ENCODE measurements at places on chromosomes 11 and 22.
A peak's percentile ranks its signal among the peaks of the same experiment; 100 is the strongest.

DNA sequence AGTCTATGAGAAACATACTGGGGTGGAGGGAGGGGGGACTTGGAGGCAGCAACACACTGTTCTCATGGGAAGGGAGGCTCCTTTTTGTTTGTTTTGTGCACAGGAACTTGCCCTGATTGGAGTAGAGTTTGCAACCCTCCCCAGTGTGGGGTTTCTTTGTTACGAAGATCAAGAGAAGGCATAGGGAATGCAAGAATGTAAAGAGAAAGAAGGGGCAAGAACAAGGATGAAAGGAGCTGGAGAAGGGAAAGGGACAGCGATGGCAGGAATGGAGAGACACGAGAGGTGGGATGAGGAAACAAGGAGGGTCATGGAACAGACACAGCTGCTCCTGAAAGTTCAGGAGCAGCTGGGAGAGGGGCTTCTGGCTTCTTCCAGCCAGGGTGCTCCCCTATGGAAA is 611.7 kb downstream of the NTM start:
- DNase-seq, result no peak

DNA sequence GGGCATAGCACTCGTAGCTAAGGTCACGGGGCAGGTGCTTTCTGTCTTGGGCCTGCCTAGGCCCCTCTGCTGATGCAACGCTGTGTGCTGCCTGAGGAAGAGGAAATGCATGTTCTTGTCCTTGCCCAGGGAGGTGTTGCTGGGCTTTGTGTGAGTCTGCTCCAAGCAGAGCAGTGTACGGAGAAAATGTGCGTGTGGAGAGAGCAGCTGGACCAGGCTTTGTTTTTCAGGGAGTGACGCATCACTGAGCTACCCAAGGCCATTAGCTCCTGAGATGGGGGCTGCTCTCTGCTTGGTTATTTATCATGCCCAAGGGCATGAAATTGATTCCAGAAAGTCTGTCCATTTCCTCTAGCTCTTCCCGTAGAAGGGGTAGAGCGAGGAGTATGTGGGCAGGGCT is 82.9 kb upstream of the THY1 start:
- DNase-seq, result peak; percentile 40

- DNase-seq, result peak; percentile 33
Observed at GRCh38 chr11:122398167-122398566, 257.4 kb upstream of the UBASH3B start.

DNA sequence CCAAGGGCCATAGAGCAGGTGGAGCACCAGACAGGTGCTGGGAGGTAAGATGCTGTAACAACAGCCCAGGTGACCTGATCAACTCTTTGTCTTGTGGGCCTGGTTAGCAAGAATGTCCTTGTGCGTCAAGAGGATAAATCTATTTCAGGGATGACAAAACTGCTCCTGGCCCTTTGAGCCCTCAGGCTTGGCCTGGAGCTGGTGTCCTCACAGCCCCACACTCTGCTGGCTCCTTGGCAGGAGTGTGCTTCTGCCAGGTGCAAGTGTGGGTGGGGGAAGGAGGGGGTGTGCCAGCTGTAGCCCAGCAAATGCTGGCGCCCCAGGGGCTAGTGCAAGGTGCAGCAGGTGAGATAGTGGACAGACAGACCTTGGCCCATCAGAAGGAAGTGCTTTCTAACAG is 19.5 kb downstream of the AMPD3 start:
- DNase-seq, result no peak

- no peak for DNase-seq
Observed at GRCh38 chr11:86812322-86812670, 12.0 kb downstream of the PRSS23 start.

DNA sequence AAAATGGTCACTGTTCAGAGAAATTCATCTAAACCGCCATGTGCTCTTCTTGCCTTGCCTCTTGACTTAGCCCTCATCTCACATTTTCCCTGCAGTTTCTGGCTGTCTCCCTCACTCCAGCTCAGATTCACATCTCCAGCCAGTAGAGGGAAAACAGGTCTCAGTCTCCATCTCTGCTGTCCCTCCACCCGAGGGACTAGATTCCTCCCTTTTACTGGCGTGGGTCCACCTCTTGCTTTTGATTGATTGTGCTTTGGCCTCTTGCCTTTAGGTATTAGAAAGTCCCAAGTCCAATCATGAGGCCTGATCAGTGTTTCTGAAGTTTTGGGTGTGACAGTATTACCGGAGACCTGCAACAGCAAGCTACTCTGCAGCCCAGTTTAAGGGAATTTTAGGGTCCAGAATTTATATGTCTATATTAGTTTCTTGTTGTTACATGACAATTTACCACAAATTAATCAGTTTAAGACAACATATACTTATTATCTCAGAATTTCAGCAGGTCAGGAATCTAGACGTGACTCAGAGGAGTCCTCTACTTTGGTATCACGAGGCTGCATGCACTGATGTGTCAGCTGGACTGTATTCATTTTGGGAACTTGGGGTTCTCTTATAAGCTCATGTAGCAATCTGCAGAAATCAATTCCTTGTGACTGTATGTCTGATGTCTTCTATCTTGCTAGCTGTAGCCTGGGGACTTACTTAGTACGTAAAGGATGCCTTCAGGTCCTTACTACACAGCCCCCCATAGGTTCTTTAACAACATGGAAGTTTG is 805.2 kb upstream of the CCDC90B start:
- no peak for DNase-seq

DNA sequence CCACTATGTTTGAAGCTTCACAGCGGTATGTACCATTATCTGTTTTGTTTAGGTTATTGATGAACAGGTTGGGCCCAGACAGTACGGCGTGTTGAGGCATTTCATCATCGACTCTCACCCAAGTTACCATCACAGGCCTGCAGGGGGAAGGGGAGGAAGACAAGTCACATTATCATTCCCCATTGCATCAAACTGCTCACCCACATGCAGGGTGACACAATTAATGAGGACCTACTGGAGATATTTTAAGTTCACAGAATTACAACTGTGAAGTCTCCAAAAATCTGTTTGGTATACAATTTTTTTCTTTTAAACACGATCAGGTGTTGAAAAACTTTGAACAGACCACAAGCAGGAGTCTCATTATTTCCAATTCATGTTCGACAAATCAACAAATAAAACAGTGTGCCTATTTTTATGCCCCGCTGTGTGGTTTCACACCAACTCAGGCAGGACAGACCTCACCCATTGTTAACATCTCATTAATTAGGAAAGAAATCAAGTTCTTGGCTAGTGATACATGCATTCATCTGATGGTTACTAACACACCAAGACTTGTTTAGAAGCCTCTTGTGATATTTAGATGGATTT is 289.5 kb downstream of the CADM1 start:
- DNase-seq, result no peak

DNA sequence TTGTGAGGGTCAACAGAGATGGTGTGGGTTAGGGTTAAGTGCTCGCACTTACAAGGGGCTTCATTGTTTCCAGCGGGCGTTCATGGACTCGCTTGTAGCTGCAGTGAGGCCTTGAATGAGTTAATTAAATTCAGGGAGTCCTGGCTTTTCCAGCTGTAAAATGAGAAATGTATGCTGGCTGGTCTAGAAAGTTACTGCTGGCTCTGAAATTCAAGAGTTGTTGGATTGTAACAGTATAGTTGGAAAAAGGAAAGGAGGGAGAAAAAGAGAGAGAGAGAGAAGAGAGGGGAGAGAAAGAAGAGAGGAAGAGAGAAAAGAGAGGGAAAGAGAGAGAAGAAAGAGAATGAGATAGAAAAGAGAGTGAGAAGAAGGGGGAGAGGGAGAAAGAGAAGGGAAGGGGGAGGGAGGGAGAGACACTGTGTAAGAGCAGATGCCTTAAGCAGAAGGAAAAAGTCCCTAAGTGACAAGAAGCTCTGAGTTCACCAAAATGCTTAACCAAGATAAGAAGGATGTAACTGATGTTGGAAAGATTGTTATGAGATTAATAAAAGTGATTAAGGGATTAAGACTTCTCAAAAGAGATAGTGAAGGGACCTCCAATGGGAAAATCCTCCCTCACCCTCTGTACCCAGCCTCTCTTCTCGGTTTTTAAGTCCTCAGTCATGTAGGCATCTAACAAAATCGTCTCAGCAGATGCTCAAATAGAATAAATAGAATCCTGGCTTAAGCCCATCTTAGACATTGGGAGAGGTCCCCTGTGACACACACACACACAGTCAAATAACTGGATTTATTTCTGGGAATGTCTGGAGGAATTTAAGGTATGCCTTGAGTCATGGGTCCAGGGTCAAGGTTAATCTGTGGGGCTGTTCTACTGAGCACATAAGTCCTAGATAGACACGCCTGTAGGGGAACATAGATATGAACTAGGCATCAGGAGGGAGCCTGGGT is 477.9 kb downstream of the MIAT start:
- DNase-seq, result peak; percentile 81

DNA sequence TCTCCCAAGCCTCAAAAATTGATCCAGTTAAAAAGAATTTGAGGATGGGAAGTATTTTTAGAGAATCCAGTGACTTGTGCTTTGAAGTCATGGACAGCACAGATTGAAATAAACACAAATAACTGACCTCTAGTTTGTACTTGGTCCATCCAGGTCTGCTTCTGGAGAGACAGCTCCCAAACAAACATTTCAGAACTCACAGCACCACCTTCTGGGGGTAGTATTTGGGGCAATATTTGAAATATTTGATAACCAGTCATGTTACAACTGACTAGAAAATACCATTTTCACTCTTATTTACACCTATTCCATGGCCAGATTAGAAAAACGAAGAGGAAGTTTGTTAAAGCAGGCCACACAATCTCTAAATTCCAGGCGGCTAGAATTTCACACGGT is 56.2 kb downstream of the CTSC start:
- DNase-seq, result peak; percentile 7

GRCh38 chr11:105100981-105101630 is 38.5 kb downstream of the CARD18 start:
- DNase-seq, result no peak

GRCh38 chr22:48425091-48425506 is 1402.6 kb downstream of the BRD1 start:
- DNase-seq, result no peak

GRCh38 chr11:94583213-94583865 is 16.2 kb downstream of the PIWIL4 start:
- no peak for DNase-seq

GRCh38 chr11:93686226-93686625 is 24.7 kb downstream of the CEP295 start:
- DNase-seq, result no peak
